ENCODE measurements at places on chromosomes 12 and 14.

DNA sequence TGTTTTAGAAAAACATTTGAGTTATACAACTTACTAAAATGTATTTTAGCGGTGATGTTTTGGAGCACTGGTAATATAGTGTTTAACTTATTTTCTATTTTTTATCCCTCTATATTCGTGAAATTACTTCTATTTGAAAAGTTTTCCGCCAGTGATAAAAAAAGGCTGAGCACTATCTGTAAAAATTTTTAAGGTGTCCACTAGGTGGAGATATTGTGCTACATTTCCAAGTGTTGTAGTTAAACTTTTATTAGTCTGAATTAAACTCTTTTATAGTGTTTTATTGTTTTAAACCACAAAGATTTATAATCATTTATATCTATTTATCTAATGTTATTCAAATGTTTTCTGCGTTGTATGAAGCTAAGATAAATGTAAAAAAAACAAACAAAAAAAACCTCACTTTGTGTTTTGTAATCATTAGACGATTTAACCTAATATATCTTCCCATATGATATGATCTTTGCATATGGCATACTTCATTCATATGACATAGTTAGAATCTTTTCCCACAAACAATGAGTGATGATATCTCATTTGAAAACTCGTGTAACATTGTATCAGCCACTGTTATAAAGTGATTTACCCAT, 11.8 kb downstream of the ALG10B start:
- DNase-seq = no peak

GRCh38 chr12:22306311-22306710, 28.2 kb downstream of the ST8SIA1 start:
- DNase-seq = no peak

GRCh38 chr12:111255261-111255660, 113.6 kb downstream of the PHETA1 start:
- DNase-seq = no peak

DNA sequence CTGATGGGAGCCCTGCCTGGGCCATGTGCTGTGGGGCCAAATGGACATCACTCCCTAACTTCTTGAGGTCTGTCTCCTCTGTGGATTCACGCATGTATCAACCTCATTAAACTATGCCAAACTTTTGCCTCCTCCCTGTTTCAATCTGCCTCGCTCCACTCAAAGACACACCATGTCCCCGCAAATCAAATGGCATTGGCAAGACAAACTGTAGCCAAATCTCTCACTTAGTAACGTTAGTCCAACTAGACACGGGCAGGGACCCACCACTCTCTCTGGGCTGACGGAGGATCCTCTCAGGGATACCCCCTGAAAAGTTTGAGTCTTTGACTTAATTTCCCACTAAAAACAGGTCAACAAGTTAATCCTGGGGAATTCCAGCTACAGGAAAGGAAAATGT, 8.0 kb downstream of the ZBTB39 start:
- DNase-seq = no peak

- DNase-seq = no peak
Measured at GRCh38 chr12:47870175-47870781, 34.5 kb downstream of the VDR start.

DNA sequence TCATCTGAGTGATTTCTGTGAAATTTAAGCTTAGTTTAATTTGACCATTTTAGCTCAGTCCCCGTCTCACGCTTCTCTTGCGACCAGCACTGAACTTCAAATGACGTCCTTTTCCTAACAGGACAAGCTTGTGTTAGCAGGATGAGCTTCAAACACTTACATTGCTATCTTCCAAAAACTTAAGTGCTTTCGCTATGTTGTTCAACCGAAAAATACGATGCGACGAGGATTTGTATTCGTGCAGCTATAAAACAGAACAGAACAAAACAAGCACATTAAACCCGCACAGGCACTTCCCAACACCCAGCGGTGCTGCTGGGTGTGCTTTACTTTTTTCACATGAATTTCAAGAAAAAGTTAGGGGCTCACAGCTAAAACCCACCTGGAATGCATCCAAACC, 64.2 kb upstream of the DICER1 start:
- no peak for DNase-seq

- no peak for DNase-seq
Measured at GRCh38 chr14:51395361-51395849, 155.4 kb downstream of the TMX1 start.

Measured in posterior cingulate gyrus (tissue), 11 donors.